ENCODE measurements at places on chromosomes 6 and 20.

DNA sequence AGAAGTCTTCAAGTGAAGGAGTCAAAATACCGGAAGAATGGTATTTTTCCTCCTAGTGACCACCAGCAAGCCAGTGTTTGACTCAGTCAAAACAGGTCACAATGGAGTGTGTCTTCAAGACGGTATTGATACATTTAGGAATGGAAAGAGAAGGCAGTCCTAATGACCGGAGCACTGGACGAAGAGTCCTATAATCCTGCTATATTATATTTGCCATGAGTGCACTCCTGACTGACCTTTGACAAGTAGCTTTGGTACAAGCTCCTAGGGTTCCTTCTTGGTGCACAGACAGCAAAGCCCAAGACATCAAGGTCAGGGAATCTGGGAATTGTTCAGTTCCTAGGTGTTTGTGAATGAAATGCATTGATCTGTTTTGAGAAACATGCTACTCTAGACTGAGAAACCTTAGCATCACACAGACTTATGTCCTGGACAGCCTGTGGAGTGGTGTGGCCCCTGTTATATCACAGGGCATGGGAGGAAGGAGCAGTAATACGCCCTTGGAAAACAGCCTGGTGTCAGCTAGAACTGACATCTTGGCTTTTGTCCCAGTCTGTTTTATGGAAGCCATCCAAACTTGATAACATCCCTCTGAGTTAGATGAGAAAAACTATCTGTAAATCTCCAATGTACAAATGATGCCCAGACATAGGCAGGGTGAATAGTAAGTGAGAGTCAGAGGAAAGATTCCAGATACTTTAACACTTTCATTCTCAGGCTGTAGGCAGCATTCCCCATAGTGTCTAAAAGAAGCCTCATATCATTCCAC lies 18.5 kb downstream of the NOX3 start:
- DNase-seq, result no peak

GRCh38 chr6:26613689-26614683 lies 17.2 kb downstream of the ABT1 start:
- DNase-seq, result no peak

DNA sequence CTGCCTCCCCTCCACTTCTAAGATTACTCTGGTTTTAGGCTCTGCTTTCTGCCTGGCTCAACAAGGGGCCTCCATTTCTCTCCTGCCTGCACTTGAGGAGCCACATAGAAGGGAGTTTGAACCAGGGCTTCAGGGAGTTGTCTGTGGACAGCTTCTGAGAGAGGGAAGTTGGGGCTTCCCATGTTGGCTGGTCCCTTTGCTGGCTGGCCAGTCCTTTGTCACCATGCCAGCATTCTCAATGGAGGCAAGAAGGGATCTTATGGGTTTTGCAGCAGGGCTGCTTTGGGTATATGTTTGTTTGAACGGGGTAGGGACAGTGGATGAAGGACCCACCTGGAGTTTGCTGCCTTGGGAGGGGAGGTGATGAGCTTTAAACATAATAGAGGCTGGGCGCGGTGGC lies 124.9 kb downstream of the CARMIL1 start:
- no peak for DNase-seq

- DNase-seq, result no peak
Observed at GRCh38 chr20:9294041-9294440, 220.3 kb upstream of the LAMP5 start.

GRCh38 chr6:75205776-75206575 lies at the start of gene COL12A1:
TSS of gene COL12A1 (minus strand) at chr6:75206053. CDS start at chr6:75202792, 3,261 bp downstream.
- peak; percentile 29 for DNase-seq

DNA sequence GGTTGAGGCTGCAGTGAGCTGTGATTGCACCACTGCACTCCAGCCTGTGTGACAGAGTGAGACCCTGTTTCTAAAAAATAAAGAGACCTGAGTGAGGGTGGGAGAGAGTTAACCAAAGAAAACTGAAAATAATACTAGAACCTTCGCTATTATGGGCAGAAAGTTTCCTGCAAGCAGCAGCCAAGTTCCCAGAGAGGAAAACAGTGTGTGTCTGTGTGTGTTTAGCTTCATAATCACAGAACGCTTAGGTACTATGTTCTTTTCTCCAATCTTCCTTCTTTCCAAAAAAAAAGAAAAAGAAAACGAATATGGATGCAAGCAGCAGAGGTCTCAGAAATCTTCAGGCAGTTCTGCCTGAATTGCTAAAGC lies 170.0 kb downstream of the LY86 start:
- no peak for DNase-seq

GRCh38 chr20:24987873-24988835 lies 4.4 kb downstream of the APMAP start:
- DNase-seq, result no peak

- DNase-seq, result no peak
Observed at GRCh38 chr6:68695403-68695802, 60.3 kb downstream of the ADGRB3 start.

Data from GM13976 (cell line).